ENCODE measurements at places on chromosomes 16 and 17.

- no peak for DNase-seq
These were observed 1.1 kb downstream of the SLFN13 start for GRCh38 chr17:35447499-35447898.

DNA sequence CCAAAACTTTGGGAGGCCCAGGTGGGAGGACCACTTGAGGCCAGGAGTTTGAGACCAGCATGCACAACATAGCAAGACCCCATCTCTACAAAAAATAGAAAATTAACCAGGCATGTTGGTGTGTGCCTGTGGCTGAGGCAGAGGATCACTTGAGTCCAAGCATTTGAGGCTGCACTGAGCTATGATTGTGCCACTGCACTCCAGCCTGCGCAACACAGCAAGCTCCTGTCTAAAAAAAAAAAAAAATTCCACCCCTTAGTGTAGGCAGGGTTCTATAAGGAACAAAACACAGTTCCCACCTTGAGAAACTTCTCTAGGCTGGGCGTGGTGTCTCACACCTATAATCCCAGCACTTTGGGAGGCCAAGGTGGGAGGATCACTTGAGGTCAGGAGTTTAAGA lies 36.3 kb upstream of the HAPSTR1 start:
- no peak for DNase-seq

- no peak for DNase-seq
These were observed 27.5 kb downstream of the TRPV2 start for GRCh38 chr17:16442594-16443510.

GRCh38 chr17:29880031-29880430 lies 50.0 kb downstream of the SSH2 start:
- no peak for DNase-seq

DNA sequence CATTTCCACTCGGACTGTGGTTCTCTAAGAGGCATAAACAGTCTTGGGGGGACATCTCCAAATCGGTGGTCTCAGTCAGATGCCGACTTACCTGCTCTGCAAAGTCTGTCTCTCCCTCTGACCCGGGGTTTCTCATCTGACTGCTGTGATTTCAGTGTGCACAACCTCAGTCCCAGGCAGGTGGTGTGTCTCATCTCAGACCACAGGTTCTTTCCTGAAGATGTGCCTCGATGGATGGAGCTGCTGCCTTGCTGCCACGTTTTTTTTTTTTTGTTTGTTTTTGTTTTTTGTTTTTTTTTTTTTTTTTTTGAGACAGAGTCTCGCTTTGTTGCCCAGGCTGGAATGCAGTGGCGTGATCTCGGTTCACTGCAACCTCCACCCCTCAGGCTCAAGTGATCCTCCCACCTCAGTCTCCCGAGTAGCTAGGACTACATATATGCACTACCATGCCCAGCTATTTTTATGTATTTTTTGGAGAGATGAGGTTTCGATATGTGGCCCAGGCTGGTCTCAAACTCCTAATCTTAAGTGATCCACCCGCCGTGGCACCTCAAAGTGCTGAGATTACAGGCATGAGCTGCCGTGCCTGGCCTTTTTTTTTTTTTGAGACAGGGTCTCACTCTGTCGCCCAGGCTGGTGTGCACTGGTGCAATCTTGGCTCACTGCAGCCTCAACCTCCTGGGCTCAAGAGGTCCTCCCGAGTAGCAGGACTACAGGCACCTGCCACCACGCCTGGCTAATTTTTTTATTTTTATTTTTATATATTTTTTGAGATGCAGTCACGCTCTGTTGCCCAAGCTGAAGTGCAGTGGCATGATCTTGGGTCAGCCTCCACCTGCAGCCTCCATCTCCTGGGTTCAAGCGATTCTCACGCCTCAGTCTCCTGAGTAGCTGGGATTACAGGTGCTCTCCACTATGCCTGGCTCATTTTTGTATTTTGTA lies 15.4 kb downstream of the SPIRE2 start:
- no peak for DNase-seq

- no peak for DNase-seq
These were observed 26.0 kb downstream of the C17orf67 start for GRCh38 chr17:56807723-56808122.
